ENCODE measurements at places on chromosomes 4 and X.
A peak's percentile ranks its signal among the peaks of the same experiment; 100 is the strongest.

- no peak for DNase-seq
These were observed 13.4 kb upstream of the PCSK1N start for GRCh38 chrX:48848847-48849246.

GRCh38 chrX:20205927-20206708 lies 60.6 kb downstream of the RPS6KA3 start:
- DNase-seq = no peak

- DNase-seq = no peak
These were observed 280.9 kb upstream of the TENM3 start for GRCh38 chr4:181962321-181962720.

DNA sequence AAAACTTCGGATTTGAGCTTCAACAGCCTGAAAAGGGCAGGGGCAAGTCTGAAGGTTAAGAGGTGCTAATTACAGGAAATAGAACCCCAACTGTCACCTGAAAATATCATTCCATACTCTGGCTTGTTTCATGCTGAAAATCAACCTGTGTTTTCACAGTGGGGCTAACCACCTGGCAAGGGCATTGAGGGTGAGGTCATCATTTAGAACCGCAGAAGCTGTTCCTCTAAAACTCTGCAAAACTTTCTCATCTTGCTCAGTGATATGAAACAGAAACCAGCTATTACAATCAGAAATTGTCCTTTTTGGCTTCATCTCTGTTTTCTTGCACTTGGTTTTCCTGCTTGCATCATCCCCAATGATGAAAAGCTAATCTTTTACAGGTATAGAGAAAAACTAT lies 247.6 kb downstream of the DCLK2 start:
- DNase-seq = no peak

DNA sequence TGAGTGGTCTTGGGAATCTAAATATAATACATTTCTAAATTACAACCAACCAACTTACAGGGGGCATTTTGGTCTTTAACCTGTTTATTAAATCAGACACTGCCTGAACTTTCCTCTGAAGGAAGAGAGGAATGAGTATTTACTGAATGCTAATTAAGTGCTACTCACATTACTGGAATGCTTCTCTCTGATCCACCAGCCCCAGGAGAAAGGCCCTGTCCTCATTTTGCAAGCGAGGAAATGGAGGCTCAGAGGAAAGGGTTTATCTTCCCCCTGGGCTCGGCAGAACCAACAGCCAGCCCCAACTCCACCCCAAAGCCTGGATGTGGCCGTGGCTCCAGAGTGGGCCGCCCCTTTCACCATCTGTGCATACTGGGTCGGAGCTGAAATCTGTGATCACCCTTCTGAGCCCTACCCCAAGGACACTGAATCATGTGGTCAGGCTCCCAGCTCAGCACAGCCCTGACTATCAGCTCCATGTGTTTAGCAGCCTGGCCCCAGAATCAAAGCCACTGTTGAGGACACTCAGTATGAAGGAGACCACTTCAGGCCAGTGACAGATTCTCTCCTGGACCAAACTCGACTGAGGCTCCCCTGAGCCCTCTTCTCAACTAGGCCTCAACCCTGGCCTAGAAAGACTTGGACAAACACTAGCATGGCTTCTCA lies 56.7 kb upstream of the ENPP6 start:
- DNase-seq = no peak

- no peak for DNase-seq
These were observed 69.8 kb downstream of the GPR101 start for GRCh38 chrX:136963973-136964372.

DNA sequence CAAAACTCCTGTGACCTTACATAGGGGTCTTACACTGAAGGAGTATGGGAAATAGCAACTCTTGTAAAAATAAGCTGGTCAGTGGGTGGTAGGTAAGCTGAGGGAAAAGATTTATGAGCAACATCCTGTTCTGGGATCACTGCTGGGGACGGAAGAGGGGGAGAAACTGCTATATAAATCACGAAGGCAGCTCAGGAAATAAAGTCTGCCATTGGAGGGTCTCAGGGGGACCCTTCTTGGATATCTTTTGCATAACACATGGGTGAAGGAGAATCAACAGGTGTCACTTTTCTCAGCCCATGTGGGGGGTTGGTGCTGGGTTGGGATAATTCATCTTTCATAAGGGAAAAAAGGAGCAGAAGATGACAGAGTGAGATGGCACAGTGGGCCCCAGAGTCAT lies 33.7 kb downstream of the AFF1 start:
- no peak for DNase-seq

DNA sequence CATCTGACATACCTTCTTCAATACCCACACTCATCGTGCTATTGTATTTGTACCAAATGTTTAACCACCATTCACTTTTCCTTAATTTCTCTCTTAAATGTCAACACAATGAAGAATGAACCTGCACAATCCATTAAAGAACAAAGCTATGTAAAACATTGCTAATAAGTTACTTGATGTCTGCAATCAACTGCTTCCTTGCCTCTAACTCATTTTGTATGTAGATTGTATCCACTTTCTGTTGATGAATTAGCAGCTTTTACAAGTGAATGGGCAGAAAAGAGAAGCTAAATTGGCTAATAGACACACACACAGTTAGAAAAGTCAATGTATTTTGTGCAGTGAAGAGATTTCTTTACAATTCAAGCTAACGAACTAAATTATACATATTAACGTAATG lies 212.5 kb upstream of the NDST3 start:
- no peak for DNase-seq

DNA sequence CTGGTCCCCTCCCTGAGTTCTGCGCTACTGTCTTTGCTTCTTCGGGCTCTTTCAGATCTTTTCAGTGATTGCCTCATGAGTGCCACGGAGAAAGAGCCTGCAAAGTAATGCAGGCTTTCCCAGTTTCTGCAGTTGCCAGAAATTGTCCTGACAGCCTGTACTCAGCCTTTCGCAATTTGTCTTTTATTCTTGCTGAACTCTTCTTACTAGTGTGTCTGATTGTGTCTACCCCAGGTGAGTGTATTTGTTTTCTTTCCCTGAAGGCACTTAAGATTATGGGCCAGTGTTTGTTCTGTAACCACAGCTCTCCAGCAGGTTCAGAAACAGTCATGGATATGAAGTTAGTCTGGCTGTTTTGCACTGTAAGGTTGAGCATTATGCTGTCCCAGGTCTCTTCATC lies 47.1 kb downstream of the FAM193A start:
- DNase-seq = peak; percentile 40

DNA sequence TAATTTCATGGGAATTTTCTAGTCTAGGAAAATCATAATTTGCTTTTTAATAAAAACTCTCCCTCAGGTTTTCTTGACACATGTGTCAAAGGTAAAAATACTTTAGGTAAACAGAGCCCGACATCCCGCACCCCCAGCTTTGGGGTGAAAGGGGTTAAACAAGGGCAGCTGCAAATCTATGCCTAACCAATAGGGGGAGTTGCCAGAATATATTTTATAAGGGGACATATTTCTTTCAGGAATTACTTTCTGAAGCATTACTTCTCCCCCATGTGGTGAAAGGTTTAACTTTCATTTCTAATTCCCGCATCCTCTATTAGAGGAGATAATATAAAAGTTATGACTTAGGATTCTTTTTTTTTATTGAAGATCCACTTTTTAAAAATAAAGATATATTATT lies 53.9 kb upstream of the HEPH start:
- peak; percentile 19 for DNase-seq

GRCh38 chr4:153522802-153523094 lies 56.6 kb downstream of the TMEM131L start:
- DNase-seq = no peak

All from cardiac fibroblast (primary cell).